ENCODE measurements at places on chromosomes 2 and 18.

- no peak for DNase-seq
Observed at GRCh38 chr2:172978063-172978383, 97.6 kb upstream of the MAP3K20 start.

- peak; percentile 62 for DNase-seq
Observed at GRCh38 chr18:3450012-3450798, at the start of gene TGIF1. Gene TGIF1 (plus strand): TSS chr18:3450172. CDS start chr18:3450490, 318 bp downstream.

DNA sequence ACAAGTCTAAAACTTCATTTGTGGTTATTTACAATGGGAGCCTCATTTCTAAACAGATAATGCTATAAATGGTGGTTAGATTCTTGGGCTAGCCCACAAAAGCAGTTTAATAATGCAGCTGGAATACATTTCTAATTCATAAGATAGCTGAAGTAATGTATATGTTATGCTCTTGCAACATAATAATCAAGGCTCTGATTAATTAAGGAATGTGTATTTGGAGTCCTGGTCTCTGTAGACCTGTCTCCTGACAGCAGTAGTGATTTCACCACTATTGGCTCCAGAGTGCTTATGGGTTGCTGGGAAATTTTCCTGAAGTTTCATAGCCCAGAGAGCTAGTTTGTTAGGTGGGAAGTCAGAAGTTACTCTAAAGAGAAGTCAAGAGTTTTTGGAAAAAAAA is 21.3 kb upstream of the CDC42EP3 start:
- no peak for DNase-seq

DNA sequence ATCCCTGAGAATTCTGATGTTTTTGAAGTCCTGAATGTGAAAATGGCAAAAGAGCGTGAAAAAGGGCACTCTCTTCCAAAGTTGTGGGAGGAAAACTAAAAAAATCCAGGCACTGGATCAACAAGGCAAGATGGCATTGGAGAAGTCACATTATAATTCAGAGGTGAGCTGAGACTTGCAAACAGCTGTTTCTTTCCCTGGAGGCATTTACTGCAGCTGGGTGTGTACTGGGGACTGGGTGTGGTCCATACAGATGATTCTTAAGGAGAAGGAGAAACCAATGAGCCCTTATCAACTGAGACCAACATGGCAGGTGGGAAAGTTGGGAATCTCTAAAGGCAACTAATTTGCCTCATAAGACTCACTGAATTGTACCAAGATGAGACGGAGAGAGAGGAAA is 313.9 kb downstream of the TRIB2 start:
- DNase-seq, result no peak

GRCh38 chr2:128986867-128987268 is 668.2 kb upstream of the HS6ST1 start:
- no peak for DNase-seq

DNA sequence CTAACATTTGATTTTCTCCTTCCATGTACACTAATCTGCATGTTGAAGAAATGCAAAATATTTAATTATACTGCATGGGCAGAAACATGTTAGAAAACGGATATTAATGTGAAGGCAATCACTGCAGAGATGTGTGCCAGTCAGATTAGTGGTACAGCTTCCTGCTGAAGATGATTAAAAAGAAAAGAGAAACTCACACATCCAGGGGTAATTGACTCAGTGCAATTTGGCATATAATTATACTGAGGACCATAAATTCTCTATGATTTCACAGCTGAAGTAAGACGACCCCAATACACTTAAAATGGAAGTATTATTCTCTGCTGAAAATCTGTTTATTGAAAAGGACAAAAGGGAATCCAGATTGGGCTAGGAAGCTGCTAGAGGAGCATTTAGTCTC is 243.4 kb downstream of the TGIF1 start:
- DNase-seq, result no peak

DNA sequence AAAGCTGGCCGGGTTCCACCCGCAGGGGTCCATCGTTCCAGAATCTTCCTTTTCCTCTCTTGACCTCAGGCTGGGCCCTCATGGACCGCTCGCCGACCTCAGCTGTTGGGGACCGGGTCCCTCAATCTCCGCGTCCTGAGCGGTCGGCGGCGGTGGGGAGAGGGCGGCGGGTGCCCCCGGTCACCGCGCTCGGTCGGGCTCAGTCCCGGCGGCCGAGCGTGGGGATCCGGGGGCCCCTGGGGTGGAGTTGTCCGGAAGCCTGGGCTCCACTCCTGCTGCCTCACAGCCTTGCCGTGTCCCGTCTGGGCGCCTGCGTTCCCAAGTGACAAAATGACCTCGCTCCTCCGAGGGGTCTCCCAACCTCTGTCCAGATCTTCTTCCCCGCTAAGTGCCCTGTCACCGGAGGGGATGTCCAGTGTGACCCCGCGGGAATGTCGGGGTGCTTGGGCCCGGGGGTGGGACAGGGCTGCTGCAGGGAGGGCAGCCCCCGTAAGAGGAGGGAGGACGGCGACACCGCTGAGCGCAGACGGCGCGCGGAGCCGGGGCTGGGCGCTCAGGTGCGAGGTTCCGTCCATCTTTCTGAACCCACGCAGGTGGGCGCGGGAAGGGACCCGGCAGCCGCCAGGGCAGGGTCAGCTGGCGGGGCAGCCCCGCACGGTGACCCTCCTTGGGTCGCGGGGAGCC is 16.0 kb upstream of the E2F6 start:
- DNase-seq, result no peak

- DNase-seq, result no peak
Observed at GRCh38 chr2:171807119-171807518, 86.9 kb downstream of the SLC25A12 start.

DNA sequence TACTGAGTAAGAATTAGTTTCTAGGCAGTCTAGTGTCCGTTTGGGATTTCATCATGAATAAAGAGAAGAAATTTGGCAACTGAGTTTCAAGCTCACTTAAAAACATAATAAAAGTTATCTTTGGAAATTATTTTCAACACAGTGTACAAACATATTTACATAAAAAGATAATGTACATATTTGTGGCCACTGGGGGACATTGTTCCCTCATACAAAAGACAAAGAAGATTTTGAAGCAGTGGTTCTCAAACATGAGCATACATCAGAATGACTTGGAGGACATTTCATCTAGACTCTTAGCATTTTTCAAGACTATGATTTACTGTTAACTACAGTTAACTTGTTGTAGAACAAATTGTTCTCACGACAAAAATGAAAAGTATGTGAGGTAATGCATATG is 15.7 kb upstream of the TTC21B start:
- no peak for DNase-seq

- no peak for DNase-seq
Observed at GRCh38 chr2:133500917-133501316, 67.3 kb downstream of the NCKAP5 start.

DNA sequence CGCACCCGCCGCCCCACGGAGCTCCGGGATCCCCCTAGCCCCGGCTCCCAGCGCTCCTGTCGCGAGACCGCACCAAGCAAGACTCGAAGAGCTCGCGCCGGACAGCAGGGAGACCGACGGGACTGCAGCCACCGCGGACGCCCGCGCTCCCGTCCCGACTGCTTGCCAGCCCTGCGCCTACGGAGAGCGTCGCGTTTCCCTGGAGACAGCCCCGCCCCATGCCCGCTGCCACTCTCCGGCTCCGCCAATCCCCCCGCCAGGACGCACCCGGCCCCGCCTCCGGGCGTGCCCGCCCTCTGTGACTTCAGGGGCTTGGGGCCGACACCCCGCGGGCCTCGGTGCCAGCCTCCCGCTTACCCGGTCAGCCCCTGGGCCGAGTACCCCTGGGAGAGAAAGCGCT is at the start of gene ANKMY1:
ANKMY1 (minus strand) TSS at position 181 of the 400 bp plus-strand sequence. CDS start 653 bp downstream, outside the sequence.
- DNase-seq, result peak; percentile 56

GRCh38 chr2:83990636-83991035 is 468.4 kb downstream of the SUCLG1 start:
- DNase-seq, result no peak

DNA sequence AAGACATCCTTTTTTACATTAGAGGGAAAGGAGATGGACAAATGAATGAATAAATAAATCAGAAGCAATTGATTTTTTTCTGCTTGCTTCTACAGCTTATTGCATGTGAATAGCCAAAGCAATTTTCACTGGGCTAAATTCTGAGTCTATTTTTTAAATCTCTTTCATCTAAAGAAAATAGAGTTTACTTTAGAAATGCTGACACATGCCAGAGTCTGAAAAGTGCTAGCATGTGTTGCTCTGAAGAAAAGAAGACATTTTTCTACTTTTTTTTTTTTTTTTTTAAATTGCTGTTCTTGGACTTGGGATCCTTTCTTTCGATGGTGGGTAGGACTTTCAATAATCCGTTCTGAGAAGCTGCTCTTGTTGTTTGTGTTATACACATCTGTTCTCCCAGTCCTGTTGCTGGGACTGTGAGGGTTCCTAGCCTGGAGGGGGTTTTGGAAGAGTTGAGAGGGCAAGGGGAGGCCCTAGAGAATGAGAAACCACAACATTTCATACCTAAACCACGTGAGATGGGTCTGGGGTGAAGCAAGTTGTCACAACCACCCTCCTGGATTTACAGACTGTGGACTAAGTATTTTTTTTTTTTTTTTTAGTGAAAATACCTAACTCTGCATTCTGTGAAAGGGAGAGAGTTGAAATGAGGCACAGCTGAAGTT is 193.5 kb downstream of the PRKCE start:
- no peak for DNase-seq

DNA sequence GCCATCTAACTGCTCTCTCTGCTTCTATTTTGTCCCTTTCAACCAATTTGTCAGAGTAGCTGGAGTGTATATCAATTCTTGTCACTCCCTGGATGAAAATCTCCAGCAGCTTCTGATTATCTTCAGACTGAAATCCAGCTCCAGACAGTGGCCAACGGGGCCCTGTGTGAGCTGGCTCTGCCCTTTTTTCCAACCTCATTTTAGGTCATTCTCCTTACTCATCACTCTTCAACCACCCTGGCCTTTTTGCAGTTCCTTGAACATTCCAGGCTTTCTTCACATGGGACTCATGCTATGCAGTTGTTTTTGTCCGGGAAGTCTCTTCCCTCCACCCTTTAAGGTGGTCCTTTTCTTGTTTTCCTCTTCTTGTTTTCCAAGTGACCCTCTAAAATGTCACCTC is 15.4 kb upstream of the FAP start:
- DNase-seq, result no peak

GRCh38 chr2:30915486-30915885 is 108.2 kb upstream of the CAPN13 start:
- no peak for DNase-seq

GRCh38 chr2:221309892-221310583 is 262.1 kb downstream of the EPHA4 start:
- DNase-seq, result no peak

GRCh38 chr2:27079233-27080139 is 1.1 kb downstream of the EMILIN1 start:
- no peak for DNase-seq

DNA sequence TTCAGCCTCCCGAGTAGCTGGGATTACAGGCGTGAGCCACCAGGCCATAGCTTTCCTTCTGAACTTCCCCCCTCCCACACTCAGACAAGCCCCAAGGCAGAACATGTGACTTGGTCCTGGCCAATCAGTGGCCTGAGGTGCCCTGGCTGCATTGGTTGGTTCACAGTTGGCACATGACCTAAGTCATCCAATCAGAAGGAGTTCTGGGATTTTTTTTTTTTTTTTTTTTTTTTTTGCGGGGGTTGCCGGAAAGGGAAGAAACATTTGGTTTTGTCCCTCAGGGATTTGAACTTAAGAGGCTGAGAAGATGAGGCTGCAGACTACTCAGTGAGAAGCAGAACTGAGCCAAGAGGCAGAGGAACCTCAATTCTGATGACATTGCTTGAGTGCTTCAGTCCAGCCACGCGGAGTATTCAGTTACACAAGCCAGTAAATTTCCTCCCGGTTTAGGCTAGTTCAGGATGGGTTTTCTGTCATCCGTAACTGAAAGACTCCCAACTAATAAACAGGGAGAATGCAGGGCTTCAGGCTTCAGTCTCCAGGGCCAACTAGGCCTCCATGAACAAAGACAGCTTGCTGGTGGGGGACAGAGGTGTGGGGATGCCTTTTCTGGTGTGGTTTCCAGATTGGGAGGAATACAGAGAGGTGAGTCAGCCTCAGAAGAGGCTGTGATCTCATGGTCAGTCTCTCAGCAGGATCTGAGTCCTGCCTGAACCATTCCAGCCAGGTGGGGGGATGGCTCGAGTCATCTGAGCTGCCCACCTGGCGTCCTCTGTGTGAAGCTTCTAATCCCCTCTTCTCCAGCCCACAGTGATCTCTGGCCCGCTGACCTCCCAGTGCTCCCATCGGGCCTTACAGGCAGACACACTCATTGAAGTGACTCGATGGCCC is 9.2 kb downstream of the PTMA start:
- no peak for DNase-seq

DNA sequence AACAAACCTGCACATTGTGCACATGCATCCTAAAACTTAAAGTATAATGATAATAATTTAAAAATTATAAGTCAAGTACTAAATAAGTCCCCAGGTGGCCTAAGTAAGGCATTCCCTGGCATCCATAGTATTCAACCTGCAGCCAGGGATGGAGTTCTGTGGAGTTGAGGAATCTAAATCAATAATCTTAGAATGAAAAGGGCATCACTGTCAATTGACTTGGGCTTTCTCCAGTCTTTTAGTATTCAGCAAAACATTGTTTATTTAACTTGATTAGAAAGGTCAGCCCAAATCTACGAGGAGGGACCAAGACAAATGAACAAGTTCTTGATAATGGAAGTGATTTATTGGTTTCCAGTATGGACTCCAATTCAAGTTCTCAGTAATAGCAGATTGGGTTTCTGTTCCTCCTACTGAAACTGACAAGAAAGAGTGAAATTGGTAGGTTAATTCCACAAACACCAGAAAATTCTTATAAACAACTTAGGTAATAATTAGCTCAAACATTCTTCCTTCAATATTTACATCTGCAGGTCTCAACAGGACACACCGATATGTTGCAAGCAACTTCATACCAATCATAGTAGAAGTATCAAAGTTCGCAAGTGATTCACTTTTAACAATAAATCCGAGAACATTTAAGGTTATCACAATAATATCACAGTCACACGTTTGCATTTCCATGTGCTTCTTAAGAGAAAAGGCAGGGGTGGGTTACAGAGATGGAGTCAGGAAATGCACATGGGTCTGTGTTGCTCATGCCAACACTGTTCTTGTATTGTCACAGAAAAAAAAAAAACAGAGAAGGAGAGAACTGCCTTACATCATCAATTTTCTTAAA is 51.7 kb upstream of the EHBP1 start:
- DNase-seq, result no peak

- no peak for DNase-seq
Observed at GRCh38 chr2:48259811-48260210, 270.1 kb upstream of the STON1 start.

- no peak for DNase-seq
Observed at GRCh38 chr2:239833269-239834109, 191.7 kb downstream of the NDUFA10 start.

GRCh38 chr18:55665506-55665905 is 77.5 kb upstream of the TCF4 start:
- no peak for DNase-seq

- DNase-seq, result no peak
Observed at GRCh38 chr2:137255990-137256389, 490.6 kb downstream of the THSD7B start.

- no peak for DNase-seq
Observed at GRCh38 chr18:61541673-61542072, 208.4 kb downstream of the CDH20 start.

DNA sequence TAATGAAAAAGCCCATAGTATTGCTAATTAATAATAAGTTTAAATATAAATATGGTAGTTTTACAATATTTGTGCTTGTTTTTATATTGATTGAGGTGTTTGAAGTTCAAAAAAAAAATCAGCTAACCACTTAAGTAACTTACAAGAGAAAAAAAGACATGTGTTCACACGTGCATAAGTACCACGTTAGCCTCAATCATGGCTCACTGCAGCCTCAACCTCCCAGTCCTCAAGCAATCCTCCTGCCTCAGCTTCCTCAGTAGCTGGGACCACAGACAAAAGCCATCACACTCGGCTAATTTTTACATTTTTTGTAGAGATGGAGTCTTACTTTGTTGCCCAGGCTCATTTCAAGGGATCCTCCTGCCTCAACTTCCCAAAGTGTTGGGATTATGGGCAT is 19.4 kb downstream of the MGAT4A start:
- no peak for DNase-seq

Measured in activated T-helper 9 cell treated with anti-CD3 and anti-CD28 coated beads, Interleukin-2, amount 50 U/mL, for 16 hours (primary cell).